ENCODE measurements at places on chromosomes 1 and 21. TPM values are rescaled to one million over a fixed set of nuclear protein-coding genes. Genes with fewer than 3 reads are reported as not detected.

DNA sequence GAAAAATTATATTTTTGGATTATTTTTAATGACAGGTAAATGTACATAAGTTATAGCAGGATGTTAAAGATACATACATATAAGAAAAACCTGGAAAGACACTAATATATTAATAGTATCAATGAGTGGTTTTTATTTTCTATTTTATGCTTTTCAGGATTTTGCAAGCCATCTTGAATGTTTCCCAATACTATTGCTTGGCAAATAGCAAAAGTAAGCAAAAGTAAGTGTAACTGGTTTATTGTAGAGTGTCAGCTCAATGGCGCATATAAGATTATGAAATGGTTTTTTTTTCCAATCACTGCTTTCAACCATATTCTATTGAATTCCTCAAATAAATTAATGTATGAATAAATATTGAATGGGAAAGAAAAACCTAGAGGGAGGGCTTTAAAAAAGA lies 36.4 kb downstream of the ZNF684 start:
- no peak for DNase-seq

DNA sequence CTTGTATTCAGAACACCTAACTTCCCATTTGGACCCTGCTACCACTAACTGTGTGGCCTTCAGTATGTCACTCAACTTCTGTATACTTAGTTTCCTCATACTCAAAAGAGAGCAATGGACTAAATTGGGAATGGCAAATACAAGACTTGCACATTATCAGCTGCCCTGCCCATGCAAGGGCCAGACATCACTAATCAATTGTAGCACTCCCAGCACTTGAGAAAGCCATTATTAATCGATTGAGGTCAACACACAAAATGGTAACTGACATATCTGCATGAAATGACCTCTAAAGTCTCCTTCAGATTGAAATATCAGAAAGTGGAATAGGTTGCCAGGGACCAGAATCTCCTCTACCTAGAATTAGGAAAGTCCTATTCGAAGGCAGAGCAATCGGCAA lies 59.2 kb downstream of the MT1HL1 start:
- no peak for DNase-seq

DNA sequence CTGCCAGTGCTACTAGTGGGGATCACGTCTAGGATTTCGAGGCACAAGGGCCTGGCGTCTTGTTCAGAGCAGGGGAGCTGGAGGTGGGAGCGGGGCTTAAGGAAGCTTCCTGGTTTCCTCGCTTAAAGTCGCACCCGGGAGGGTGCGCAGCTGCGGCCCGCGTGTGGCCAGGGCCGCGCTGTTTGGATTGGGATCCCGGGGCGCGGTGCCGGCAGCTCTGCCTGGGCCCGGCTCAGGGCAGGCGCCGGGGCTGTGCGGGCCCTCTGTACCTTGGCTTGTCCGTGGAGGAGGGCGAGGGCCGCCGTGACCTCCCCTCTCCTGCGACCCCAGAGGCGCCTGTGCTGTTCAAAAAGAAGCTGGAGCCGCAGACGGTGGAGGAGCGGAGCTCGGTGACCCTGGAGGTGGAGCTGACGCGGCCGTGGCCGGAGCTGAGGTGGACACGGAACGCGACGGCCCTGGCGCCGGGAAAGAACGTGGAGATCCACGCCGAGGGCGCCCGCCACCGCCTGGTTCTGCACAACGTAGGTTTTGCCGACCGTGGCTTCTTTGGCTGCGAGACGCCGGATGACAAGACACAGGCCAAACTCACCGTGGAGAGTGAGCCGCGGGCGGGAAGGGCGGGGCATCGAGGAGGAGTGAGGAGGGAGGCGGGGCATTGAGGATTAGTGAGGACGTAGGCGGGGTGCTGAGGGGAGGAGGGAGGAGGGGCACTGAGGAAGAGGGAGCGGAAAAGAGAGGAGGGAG lies 67.8 kb downstream of the OBSCN start:
- peak; percentile 90 for DNase-seq

DNA sequence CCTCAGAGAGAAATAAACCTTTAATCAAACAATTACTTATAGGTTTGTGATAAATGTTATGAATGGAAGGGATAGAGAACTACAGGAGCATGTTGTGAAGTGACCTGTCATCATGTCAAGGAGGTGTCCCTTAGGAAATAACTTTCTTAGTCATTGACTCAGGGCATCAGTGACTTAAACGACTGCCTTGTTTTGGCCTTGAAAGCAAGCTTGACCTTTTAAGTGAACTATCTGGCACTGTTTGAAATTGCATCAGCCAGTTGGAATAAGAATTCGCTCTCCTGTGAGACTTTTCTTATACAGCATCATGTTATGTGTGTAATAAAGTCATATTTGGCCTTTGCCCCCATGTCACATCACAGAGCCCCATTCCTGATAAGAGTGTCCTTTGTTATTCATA lies 30.9 kb downstream of the LRRC8B start:
- DNase-seq, result no peak

- no peak for DNase-seq
Measured at GRCh38 chr1:113091988-113092594, 19.1 kb downstream of the LRIG2 start.

DNA sequence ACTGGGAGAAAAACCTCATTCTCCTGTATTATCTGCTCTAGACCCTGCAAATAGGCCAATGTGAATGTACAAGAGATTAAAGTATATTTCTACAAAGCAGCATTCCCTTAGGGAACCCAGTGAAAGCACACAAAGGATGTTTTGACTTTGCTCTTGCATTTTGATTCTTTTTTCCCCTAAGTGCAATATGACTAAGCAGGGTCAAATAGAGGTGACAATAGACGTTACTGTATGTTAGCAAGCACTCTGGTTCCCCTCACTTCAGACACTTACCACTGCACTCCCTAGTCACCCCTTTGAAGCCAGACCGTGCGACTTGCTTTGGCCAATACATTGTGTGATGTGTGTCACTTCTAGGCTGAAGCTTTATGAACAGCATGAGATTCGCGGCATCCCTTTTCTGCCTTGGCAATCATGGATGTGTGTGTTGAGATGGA lies 209.7 kb downstream of the RHOU start:
- DNase-seq, result no peak

- DNase-seq, result no peak
Measured at GRCh38 chr21:41769111-41769510, 2.3 kb upstream of the RIPK4 start.

DNA sequence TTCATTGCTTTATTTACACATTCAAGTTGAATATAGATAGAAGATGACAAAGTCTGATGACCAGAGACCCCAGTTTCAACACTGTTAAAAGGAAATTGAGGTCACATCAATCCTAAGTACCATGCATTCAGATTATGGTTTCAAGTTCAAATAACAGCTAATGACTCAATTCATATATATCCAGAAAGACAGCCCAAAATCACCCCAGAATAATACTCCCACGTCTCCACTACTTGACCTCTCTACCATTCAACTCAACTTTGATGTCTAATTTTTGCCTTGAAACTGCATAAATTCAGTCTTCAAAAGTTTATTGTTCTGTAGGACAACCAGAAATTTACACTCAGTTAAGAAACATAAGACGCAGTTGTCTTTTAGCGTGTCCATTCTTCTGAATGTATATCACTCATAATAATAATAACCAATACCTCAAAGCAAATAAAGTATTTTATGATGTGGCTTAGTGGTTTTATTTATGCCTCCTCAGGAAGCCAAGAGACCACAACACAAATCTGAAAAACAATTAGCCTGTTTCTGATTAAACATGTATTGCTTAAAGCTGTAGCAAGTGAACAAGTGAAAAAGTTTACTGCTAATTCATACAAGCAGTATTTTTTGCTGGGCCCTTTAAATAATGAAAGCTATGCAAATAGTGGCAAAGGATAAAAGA lies 569.0 kb downstream of the LTN1 start:
- no peak for DNase-seq

ANGPTL1 gene
- total RNA-seq, result 76.2 TPM

SLAMF9 gene
- total RNA-seq, result not detected

SPATA21 gene
- not detected for total RNA-seq

All from thyroid gland (tissue), 4 donors.